ENCODE measurements at places on chromosomes 4 and X. TPM values are rescaled to one million over a fixed set of nuclear protein-coding genes. Genes with fewer than 3 reads are reported as not detected.

CXXC4 gene
- not detected for total RNA-seq

CITED1 gene
- 2.0 TPM for total RNA-seq

POF1B gene
- total RNA-seq, result not detected

PRKG2 gene
- total RNA-seq, result 2.9 TPM

CC2D2A gene
- total RNA-seq, result 24.6 TPM

ZCCHC4 gene
- total RNA-seq, result 17.0 TPM

CLIC2 gene
- 15.1 TPM for total RNA-seq

SPANXN4 gene
- not detected for total RNA-seq

TSPAN7 gene
- total RNA-seq, result not detected

INPP4B gene
- 4.4 TPM for total RNA-seq

ADAMTS3 gene
- 1.1 TPM for total RNA-seq

SASH3 gene
- not detected for total RNA-seq

NOX1 gene
- not detected for total RNA-seq

WDR19 gene
- 32.5 TPM for total RNA-seq

ADGRL3 gene
- not detected for total RNA-seq

DDX53 gene
- total RNA-seq, result not detected

ADH7 gene
- not detected for total RNA-seq

TEX13D gene
- total RNA-seq, result not detected

XAGE1A gene
- total RNA-seq, result not detected

SNCA gene
- 0.37 TPM for total RNA-seq

ITGB1BP2 gene
- total RNA-seq, result 1.8 TPM

FAM47A gene
- total RNA-seq, result not detected

MXRA5 gene
- under 0.01 TPM for total RNA-seq

FAT1 gene
- total RNA-seq, result 172 TPM

CXCL1 gene
- 46.7 TPM for total RNA-seq

VCX3B gene
- total RNA-seq, result not detected

DTHD1 gene
- not detected for total RNA-seq

CT45A2 gene
- not detected for total RNA-seq

ANOS1 gene
- total RNA-seq, result not detected

NAP1L5 gene
- 4.8 TPM for total RNA-seq

GABRQ gene
- not detected for total RNA-seq

RAB41 gene
- not detected for total RNA-seq

SLC49A3 gene
- 15.1 TPM for total RNA-seq

CXCL6 gene
- 0.59 TPM for total RNA-seq

IRS4 gene
- total RNA-seq, result not detected

DCAF8L2 gene
- not detected for total RNA-seq

S100P gene
- total RNA-seq, result not detected

ATOH1 gene
- not detected for total RNA-seq

MAGED4B gene
- 5.1 TPM for total RNA-seq

MAGEB2 gene
- total RNA-seq, result not detected

TCEAL7 gene
- 26.2 TPM for total RNA-seq

SAGE1 gene
- not detected for total RNA-seq

DUSP21 gene
- total RNA-seq, result not detected

PAGE2B gene
- total RNA-seq, result not detected

CSAG2 gene
- total RNA-seq, result not detected

PDGFC gene
- total RNA-seq, result 70.4 TPM

RBMXL3 gene
- total RNA-seq, result not detected

C1QTNF7 gene
- 0.73 TPM for total RNA-seq
